ENCODE measurements at places on chromosomes 7 and 10.

DNA sequence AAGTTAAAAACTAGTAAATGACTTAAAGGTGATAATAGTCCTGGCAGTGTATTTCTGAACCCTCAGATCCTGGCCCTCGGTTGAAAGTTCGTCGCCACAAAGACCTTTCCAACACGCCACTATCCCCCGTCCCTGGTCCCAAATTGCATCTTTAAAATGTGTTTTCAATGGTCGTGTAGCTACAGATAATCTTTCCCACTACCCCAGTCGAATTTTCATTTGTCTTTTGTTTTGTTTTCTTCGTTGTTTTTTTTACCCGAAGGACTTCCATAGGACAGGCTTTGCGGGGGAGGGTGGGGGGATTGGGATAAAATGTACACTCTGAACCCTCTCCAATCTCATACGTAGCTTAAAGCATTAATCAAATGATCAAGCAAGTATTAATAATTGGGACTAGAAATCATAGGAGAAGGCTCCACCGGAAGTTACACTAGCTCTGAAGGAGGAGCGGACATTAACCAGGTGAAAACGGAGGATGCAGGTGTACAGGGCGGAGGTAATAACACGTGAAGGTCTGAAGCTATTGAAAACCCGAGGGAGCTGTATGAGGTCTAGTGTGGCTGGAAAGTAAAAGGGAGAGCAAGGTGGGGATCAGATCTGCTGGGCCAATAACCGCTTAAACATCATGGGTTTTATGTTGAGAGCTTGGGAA lies 32.8 kb upstream of the PHF14 start:
- DNase-seq = peak; percentile 8

GRCh38 chr7:142771353-142771723 lies 568 bp downstream of the PRSS2 start:
- DNase-seq = no peak

DNA sequence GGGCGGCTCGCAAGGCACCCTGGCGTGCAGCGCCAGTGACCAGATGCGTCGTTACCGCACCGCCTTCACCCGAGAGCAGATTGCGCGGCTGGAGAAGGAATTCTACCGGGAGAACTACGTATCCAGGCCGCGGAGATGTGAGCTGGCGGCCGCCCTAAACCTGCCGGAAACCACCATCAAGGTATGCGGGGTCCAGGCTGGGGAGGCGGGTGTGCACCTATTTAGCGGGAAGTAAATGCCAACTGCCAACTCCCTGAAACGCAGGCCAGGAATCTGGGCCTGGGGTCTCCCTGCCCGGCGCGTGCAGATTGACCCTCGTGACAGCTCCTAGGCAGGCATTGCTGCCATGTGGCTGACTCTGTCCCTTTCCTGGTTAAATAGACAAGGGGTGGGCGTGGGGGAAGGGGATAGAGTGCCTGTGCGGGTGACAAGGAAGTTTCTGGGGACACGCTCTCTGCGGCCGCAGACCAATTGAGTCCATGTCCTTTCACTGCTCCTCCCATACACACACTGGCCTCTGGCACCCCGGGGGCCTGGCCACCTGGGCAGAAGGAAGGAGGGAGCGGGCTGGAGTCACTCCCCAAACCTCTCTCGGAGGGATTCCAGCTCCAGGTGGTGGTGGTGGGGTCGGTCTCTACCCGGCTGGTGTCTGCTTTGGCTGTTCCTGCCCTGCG lies 2.7 kb downstream of the EVX1 start:
- DNase-seq = no peak

GRCh38 chr7:85130702-85131101 lies 56.2 kb downstream of the SEMA3D start:
- DNase-seq = no peak

DNA sequence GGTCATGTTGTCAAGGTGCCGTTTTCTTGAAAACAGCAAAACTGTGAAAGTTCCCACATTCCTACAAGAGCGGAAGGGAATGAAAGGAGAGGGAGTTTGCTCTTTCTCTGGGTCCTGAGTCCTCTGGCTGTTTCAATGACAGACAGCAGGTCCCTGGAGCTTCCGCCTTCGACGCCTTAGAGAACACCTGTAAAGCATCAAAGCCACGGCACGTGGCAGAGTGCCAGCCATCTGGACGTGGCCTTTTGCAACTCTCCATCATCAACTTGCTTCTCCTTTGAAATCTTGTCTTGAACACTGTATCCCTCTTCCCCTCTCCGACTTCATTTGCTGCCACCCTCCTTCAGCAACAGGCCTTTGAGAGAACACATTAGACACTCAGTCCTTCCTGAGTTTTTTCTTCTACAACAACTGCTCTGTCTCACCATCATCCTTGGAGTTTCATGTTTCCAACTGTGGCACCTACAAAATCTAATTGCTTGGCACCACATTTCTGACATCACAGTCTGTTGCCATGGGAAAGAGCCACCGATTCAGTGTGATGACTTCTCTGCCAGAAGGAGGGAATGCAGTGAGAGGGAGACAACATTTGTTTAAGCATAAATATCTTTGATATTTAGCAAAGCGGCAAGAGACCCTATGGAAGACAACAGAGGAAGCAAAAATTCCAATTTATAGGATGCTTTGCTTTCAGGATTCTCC lies 204.9 kb upstream of the PTER start:
- no peak for DNase-seq

DNA sequence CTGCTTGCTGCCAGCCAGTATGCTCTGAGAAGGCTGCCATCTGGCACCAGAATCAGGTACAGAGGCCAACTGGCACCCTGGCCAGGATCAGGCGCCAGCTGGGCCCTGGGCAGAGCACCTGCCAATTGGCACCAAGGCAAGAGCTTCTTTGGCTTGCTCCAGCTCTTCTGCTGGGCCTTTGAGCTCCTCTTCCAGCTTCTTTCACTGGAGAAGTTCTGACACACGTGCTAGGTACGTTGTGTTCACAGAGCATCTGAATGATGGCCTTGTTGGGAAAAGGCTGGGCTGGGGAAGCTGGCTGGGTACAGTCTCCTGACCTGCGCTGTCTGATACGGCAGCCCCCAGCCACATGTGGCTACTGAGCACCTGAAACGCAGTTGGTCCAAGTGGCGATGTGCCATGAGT lies 31.7 kb upstream of the OPALIN start:
- no peak for DNase-seq

DNA sequence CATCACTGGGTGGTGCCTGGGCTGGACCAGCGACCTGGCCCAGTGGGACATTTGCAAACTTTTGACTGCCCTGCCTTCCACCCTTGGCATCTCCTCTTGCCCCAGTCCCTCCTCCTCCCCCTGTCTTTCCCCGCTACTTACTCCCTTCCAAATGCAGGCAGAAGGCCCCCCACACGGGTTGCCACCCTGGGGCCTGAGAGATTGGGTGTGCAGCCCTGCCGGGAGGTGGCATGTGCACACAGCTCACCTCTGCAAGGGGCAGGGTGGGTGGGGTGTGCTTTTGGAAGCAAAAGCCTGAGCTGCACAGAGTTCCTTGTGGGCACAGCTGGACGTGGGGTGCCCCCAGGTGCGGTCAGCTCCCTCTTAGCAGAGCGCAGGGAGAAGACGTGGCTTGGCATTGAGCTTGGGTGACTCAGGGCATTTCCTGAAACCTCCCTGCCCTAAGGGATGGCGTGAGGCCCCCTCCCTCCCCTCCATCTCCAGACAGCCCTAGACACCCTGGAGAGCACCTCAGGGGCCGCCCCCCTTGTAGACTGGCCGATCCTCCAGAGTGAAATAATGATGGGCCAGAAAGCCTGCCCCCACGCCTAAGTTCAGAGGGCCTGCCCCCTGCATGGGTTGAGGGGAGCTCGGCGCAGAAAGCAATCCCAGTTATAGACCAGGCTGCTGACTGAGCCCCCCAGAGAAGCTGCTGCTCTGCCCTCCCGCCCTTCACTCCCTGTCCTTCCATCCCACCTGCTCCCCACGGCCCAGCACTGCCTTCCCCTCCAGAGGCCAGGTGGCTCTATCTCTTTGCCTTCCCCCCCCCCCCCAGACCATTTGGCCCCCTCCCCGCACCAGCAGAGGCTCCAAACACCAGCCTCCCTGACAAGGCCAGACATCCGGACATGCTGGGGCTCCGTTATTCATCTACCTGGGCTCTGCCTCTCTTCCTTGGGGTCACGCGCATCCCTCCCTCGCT lies 2.3 kb upstream of the SHH start:
- DNase-seq = no peak

DNA sequence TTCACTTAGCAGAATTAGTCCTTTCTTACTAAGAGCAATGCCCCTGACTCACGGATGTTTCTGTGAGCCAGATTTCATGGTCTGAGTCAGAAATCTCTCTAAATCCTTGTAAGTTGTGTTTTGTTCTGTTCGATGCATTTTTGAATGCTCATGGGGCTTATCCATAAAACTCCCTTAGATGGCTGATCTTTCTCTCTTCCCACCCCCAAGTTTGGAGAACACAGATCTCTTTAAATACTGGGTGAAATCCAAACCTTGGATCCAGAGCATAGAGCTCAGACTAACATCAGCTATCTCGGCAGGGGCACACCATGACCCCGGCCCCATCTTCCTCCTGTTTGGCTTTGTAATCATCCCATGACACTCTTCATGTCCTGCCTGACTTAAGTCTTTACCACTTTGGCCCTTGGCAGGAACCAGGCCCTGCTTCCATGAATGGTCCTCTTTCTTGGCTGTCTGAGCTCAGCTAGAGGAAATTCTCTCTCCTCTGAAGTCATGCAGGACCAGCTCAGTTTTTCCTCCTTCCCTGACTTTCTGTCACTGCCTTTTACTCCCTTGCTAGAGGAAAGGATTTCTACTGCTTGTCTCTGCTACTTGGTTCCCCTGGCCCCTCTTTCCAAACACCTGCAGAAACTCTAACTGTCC lies 120.4 kb upstream of the RAB11FIP2 start:
- no peak for DNase-seq

GRCh38 chr10:4514445-4515108 lies 311.4 kb upstream of the AKR1E2 start:
- DNase-seq = no peak

DNA sequence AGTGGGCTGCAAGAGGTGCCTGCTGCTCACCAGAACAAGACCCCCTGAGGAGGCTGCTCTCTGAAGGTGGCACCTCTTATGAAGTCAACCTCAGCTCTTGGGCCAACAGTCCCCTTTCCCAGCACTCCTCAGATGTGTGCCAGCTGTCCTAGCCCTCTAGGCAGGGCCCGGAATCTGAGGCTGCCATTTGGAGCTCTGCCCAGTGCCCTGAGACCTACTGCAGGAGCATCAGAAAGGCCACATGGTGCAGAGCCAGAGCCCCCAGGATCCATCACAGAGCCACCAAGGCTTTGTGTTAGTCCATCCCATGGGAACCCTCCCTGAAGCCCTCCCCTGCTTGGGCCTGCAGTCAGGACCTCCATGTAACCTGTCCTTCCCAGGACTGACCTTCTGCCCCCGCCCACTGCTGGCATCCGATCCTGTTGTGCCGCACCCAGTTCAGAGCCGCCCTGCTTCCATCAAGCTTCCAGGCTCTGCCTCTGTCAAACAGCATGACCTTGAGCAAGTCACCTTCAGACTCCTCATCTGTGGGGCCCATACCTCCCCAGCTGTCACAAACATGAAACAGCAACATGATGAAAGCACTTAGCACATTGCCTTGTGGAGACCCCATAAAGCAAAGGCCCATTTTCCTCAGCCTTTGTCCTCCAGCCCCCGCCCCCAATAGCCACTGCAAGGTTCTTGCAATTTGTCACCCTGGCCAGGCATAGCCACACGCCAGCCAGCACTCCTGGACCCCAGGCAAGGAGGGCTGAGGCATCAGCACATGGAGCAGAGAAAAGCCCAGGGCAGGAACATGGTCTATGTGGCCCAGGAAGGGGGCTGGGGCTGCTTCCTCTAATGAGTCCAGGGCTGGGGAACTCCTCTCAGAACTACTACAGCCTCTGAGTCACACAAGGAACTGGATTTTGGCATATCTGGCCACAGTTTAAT lies 51.7 kb downstream of the GRID1 start:
- no peak for DNase-seq

- DNase-seq = no peak
Measured at GRCh38 chr10:71064413-71065118, 147.8 kb upstream of the UNC5B start.

- no peak for DNase-seq
Measured at GRCh38 chr10:48417374-48417773, 110.9 kb downstream of the MAPK8 start.

GRCh38 chr7:26648554-26648953 lies 215.8 kb downstream of the SKAP2 start:
- DNase-seq = no peak

GRCh38 chr7:82126576-82126975 lies 317.0 kb downstream of the CACNA2D1 start:
- DNase-seq = no peak

GRCh38 chr7:107251963-107252362 lies 83.2 kb downstream of the HBP1 start:
- DNase-seq = no peak

- no peak for DNase-seq
Measured at GRCh38 chr7:104652865-104653264, 324.5 kb downstream of the LHFPL3 start.

GRCh38 chr7:67619175-67619574 lies 622.5 kb downstream of the TYW1 start:
- DNase-seq = no peak

- DNase-seq = no peak
Measured at GRCh38 chr10:44874166-44874565, 37.0 kb upstream of the TMEM72 start.

GRCh38 chr10:19833170-19833824 lies 17.1 kb downstream of the PLXDC2 start:
- no peak for DNase-seq

GRCh38 chr10:78462176-78462575 lies 428.5 kb downstream of the RPS24 start:
- DNase-seq = no peak

DNA sequence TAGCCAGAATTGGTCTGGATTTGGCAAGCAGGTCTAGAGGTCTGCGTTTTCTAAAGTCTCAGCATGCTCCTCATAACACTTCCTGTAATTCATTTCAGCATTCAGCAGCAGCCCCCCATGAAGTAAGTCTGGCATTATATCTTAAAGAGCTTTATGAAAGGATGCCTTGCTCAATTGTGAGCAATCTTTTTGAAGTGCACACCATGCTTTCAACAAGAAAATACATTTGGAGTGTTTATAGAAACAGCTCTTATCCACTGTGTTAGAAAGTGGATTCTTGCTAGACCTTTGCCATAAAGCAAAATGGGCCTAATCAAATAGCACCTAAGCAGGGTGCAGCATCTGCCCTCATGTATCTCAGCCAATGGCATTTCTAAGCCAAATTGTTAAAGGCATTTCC lies 378.0 kb upstream of the AKR1E2 start:
- DNase-seq = no peak

DNA sequence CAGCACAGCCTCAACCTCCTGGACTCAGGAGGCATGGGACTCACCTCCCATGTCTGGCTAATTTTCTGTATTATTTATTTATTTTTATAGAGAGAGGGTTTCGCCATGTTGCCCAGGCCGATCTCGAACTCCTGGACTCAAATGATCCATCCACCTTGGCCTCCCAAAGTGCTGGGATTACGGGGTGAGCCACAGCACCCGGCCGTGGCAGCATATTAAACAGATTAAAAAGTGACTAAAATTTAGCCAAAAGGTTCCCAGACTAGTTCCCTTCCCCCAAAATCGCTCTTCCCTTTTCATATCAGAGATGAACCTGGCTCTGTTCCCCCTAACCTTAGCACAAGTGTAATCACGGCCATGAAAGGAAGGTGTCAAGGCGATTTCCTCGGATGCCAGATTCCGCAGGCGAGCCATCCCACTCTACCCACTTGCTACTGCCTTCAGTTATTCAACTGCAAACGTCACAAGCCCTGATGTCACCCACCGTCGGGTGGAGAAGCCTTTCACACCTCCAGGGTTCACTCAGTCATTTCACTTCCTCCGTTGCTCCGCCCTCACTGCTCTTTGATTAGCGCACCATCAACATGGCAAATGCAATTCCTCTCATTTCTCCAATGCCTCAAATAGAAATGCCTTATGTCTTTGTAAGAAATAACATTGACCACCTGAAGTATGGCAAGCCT lies 104.7 kb upstream of the RHEB start:
- DNase-seq = peak; percentile 14

- DNase-seq = no peak
Measured at GRCh38 chr7:32161708-32162107, 91.5 kb upstream of the PDE1C start.

Measured in stimulated activated naive CD8-positive, alpha-beta T cell treated with anti-CD3 and anti-CD28 coated beads, Interleukin-15, Interleukin-2, amounts not matched to agents 100 U/mL and 50 U/mL, for 24 hours (primary cell).